Activated naive CD8-positive, alpha-beta T cell treated with anti-CD3 and anti-CD28 coated beads, Interleukin-2, amount 50 U/mL, for 24 hours (primary cell): ENCODE measurements at places on chromosomes 5 and 9.

DNA sequence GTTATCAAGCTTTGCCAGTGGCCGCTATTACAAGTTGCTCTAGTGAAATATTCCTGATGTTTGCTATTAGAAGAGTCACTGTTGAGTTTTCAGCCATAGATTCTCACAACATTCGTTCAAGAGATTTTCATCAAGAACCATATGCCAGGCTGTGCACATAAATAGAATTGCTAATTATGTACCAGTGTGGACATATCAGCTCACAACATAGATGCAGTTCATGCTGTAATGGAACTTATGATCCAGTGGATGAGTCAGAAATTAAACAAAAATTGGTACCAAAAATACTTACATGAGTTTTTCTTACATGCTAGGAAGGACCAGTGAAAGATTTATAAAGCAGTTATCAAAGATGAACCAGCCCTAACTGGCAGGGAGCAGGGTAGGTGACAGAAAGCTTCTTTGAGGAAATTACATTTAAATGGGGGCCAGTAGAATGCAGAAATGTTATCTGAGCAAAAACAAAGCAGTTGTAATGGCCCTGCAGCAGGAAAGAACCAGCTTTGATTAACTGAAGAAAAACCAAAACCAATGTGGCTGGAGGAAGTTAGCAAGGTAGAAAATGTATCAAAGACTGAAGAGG lies 404.2 kb downstream of the DNAH5 start:
- DNase-seq = no peak

GRCh38 chr9:127910613-127911205 lies 6.1 kb downstream of the ST6GALNAC4 start:
- DNase-seq = no peak

GRCh38 chr5:1827886-1828397 lies 26.7 kb downstream of the NDUFS6 start:
- DNase-seq = no peak

- DNase-seq = no peak
Measured at GRCh38 chr5:124627815-124628595, 118.4 kb downstream of the ZNF608 start.

DNA sequence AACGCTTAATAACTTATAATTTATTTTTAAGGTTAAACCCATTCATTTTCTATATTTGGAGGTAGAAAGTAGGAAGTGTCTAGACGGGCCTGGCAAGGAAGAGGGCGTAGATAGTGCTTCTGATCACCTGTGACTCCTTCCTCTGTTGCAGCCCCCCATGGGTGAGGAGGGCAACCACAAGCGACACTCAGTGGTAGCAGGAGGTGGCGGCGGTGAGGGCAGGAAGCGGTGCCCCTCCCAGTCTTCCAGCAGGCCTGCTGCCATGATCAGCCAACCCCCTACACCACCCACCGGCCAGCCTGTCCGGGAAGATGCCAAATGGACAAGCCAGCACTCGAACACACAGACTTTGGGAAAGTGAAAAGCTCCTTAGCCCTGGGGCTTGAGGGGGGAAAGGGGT lies 36.7 kb downstream of the FAXDC2 start:
- DNase-seq = peak; percentile 15

DNA sequence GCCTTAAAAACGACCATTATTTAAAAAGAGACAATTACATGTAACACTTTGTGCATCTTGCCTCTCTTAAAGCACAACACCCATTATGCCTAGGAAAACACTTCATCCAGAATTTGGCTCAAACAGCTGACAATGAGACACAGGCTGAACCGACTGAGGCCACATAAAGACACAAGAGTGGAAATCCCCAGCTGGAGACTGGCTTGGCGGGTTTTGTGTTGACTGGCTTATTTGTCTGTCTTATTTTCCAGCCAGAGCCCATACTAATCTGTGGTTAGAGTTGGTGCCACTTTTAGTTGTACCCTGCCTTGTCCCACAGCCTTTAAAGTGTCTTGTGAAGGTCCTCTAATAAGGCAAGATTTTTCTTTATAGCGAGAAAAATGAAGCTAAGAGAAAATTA lies 21.2 kb downstream of the TRIM14 start:
- no peak for DNase-seq

GRCh38 chr5:180491496-180491895 lies 2.7 kb upstream of the CNOT6 start:
- DNase-seq = no peak

DNA sequence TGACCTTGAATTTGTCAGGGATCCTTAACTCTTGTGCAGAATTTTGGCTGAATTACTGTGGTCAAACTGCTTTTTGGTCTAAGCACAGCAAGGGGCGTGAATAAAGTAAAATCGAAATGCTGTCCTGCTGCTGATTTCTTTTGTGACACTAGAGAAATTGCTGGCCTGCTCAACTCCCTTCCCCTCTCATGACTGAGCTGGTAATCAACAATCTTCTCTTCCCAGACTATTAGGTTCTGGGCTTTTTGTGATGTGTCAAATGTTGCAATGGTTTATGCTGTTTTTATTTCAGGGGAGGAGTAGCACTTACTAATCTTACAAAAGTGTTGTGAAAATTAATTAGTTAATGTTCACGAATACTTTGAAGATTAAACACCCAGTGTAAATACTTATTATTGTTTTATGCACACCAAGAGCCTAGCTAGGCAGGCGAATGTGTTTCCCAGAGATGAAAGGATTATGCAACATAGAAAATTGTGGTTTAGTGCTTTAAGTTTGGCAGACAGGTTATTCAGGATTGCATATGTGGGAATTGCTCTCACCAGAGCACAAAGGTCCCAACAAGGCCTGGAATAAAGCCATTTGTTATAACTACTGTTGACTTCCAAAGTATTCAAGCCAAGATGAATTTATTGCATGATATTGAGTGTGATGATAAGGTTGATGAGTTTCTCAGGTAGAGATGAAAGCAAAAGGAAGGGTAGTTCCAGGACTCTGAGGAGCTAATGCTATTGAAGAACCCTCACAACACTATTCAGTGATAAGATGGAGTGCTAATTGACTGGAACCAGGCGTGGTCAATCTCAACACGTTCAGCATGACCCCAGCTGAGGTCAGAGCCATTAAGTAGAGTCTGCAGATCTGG lies 280.7 kb upstream of the ZNF608 start:
- no peak for DNase-seq

GRCh38 chr5:124438026-124438902 lies 308.2 kb downstream of the ZNF608 start:
- DNase-seq = no peak

DNA sequence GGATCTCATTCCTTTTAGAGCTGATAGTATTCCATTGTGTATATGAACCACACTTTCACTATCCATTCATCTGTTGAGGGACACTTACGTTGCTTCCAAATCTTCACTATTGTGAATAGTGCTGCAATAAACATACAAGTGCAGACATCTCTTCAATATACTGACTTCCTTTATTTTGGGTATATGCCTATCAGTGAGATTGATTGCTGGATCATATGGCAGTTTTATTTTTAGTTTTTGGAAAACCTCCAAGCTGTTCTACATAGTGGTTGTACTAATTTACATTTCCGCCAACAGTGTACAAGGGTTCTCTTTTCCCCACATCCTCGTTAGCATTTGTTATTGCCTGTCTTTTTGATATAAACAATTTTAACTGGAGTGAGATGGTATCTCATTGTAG lies 33.8 kb upstream of the LECT2 start:
- DNase-seq = no peak

- no peak for DNase-seq
Measured at GRCh38 chr9:110745676-110746075, 77.1 kb downstream of the MUSK start.

DNA sequence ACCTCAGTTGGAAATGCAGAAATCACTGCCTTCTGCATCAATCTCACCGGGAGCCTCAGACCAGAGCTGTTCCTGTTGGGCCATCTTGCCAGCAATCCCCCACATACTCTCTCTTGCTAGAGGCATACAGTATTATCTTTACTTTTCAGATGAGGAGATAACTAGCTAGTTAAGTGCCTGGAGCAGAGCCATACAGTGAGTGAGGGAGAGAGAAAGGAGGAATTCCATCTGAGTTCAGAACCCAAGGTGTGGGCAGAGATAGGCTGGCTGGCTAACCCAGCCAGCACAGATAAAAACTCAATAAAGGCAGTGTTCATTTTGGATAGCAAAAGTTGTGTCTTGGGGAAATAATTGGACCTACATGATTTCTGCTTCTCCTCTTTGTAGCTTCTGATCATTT lies 268.0 kb upstream of the KIF2A start:
- DNase-seq = no peak

GRCh38 chr5:17860660-17861315 lies 226.5 kb downstream of the TAF11L14 start:
- no peak for DNase-seq

DNA sequence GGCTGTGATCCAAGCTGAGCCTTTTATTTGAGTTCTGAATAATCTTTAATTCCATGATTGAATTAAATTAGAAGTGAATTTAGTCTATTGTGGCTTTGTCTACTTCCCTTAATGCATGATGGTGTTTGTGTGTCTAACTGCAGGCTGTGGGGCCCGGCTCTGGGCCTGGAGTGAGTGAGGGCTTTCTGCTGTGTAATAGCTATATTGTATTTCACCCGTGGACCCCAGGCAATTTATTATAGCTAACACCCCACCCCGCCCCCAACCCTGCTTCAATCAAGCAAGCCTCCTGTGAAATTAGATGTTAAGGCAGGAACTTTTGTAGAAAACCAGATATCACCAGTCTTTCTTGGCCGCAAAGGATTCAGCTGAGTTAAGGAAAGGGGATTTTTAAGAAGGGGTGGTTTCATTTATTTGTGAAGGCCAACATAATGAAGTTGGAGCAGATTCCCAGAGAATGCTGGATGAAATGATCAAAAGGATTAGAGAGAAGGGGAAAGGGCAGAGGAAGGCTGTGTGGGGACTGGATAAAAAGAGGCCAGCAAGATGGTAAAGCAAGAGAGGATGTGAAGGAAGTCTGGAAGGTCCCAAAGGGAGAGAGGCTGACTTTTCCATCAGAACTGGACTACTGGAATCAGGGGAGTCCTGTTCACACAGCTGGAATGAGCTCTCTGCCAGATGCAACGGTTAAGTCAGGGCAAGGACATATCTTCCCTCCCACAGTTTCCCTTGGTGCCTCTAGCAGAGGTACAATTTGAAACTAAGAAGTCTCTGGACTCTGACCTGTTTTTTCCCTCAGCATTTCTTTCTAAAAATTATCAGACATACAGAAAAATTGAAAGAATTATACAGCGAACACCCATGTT lies 125.3 kb upstream of the SAP30L start:
- no peak for DNase-seq

- no peak for DNase-seq
Measured at GRCh38 chr9:133990366-133991213, 1.5 kb downstream of the VAV2 start.

DNA sequence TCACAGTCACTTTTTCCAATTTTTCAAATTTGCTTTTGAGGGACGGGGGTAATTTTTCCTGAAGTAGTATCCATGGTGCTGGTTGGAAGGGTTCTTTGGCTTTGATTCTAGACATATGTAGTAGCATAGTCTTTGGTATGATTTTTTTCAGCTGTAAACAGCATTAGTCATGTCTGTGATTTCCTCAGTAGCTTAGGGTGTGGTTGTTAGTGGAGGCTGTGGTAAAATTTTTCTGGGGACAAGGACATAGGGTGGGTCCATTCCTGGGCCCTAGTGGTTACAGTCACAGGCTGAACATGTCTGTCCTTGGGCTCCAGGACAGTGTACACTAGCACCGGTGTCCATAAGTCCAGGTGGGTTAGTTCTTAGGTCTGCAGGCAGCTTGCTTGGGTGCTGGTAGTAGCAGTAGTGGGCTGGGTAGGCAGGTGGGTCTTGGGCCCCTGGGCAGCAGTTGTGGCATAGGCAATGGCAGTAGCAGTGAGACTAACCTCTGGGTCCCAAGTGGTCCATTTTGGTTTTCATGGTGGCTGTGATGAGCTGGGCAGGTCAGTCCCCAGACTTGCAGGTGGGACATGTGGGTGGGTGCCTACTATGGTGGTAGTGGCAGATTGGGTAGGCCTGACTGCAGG lies 100.0 kb upstream of the CXCL14 start:
- DNase-seq = no peak
